ENCODE measurements at places on chromosomes 11 and 22. TPM values are rescaled to one million over a fixed set of nuclear protein-coding genes. Genes with fewer than 3 reads are reported as not detected.

The APOA4 gene
- total RNA-seq: not detected

- DNase-seq: no peak
Measured at GRCh38 chr22:25390297-25391240, 171.1 kb downstream of the CRYBB2 start.

- no peak for DNase-seq
Measured at GRCh38 chr11:36617543-36618362, 19.7 kb upstream of the RAG2 start.

DNA sequence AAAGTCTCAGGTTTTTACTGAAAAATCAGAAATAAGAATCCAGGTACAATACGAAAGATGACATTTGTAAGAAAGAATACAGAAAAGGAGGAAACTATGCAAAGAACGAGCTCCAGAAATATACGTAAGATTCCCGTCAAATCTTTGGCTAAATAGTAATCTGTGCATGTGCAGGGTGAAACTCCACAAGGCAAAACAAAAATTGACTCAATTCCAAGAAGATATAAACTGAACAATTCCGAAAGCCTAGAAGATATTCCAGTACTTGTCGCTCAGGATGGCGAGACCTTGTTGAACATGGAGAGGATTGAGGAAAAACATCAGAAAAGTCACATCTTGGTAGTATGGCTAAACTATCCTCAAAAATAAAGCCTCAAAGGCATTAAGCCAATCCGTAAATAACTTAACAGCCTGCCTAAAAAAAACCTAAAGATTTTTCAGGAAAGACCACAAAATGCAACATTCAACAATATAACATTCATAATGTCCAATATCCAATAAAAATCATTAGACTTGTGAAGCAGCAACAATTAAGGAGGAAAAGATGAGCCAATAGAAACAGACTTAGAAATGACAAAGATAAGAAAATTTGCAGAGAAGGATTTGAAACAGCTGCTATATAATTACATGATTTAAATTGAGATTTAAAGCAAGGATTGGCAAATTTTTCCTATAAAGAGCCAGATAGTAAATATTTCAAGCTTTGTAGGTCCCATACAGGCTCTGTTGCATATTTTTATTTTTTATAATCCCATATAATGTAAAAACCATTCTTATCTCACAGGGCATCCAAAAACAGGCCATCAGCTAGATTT is 166.4 kb upstream of the UBASH3B start:
- DNase-seq: no peak

The SMC1B gene
- not detected for total RNA-seq

The TRIM29 gene
- 60.9 TPM for total RNA-seq

DNA sequence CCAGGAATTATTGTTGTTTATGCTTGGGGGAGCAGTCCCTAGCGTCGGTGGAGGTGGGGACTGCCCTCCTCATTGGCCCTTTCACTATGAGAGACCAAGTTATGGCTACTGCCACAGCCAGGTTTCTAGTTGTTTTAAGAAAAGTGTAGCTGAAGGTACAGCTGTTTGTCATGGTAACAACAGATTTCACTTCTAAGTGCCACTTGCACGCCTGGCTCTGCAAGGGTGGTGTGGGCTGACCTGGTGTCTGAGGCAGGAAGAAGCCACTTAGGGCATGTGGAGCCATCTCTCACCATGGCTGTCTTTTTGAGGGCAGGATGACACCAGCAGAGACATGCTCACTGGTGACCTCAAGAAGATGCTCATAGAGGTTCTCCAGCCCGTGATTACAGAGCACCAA is 46.3 kb upstream of the MPEG1 start:
- no peak for DNase-seq

The MPZL3 gene
- total RNA-seq: 17.7 TPM

- DNase-seq: no peak
Measured at GRCh38 chr11:115244296-115244695, 259.9 kb downstream of the CADM1 start.

The CRYBB2 gene
- total RNA-seq: 0.68 TPM

DNA sequence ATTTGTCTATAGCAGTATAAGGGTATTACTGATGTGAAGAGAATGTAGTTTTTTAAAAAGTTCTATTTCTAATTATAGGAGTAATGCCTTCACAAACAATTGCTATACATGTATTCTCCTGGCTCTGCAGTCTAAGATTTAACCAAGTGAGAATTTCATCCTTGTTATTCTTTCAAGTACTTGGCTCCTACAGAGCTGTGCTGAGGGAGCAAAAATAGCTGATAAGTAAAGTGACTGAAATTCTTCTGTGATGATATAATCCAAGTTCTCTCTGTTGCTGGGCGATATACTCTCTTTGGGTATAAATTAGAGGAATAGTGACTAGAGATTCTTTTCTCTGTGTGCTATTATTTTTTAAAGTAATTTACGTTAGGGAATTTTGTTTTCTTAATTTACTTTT is 68.0 kb downstream of the PGR start:
- DNase-seq: no peak

DNA sequence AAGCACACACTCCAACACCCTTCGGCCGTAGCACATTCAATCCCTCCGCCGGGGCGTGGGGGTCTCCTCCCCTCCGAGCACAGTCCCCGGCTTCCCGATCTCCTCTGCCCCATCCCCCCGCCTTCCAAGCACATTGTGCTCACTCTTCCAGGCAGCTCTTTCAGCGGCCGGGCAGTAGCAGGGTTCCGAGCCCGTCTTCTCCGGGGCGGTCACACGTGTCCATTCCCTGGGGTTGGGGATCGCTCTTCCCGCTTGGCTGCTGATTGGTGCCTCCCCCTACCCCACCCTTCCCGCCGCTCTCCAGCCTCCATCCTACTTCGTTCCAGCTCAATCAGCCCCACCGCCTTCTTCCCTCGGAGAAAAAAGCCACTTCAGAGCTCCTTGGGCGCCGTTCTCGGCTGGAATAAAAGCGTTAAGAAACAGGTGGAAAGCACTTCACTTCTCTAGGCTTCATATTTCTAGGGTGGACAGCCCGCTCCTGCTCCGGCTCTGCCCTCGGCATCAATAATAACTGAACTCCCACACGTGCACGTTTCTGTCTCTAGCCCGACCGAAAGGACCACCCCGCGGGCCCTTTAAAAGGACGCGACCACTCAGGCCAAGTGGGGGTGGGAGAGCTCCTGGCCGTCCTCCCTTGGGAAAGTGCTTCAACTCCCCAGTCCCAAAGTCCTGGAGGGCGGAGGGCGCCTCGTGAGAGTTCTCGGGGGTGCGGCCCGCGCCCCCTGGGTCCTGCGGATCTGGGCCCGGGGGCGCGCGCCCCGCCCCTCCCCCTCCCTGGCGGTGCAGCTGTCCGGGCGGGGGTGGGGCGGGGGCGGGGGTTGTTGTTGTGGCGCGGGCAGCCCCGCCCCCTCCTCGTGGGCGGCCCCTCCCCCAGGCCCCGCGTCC is 464 bp upstream of the CECR2 start:
- no peak for DNase-seq

The PRR33 gene
- total RNA-seq: not detected

The SNX32 gene
- not detected for total RNA-seq

GRCh38 chr11:44270403-44271273 is 39.3 kb downstream of the ALX4 start:
- no peak for DNase-seq

GRCh38 chr11:35234460-35235156 is 95.6 kb downstream of the CD44 start:
- no peak for DNase-seq

The DDIAS gene
- 7.7 TPM for total RNA-seq

The KRTAP5-10 gene
- total RNA-seq: not detected

GRCh38 chr11:102809971-102810370 is 12.0 kb upstream of the MMP1 start:
- DNase-seq: no peak

The SLC22A9 gene
- total RNA-seq: not detected

The ZNF280B gene
- total RNA-seq: not detected

- DNase-seq: no peak
Measured at GRCh38 chr22:49011379-49011768, 816.3 kb downstream of the BRD1 start.

The TCP11L1 gene
- total RNA-seq: 25.8 TPM

DNA sequence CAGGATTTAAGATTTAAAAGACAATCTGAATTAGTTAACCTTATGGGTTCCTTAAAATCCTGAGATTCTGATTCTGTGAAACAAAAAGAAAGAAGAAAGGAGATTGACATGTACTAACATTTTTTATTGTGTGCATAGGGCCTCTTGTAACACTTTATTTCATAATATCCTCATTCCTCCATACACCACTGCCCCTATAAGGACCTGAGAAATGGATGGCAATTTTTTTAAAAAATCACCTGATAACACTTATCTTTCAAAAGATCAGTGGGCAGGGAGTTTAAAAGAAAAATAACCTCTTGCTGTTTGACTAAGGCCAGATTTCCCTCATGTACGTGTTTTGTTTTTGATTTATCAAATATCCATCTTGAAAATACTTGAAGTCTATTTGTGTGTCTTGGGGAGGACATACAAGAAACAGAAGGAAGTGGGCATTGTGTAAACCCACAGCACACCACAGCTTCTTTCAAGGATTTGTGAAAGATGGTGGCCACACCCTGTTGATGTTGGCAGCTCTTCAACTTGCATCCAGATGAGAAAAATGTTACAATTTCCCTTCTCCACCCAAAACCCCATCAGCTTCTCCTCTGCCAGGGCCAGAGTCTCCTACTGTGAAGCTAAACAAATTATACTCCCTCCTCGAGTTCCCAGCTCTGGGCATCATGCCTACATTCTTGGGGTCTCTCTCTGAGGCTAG is 35.0 kb upstream of the MPEG1 start:
- DNase-seq: peak; percentile 92

Data from MCF 10A (cell line).